NCI-H187 (cell line): ENCODE measurements at places on chromosomes 2 and 18.

DNA sequence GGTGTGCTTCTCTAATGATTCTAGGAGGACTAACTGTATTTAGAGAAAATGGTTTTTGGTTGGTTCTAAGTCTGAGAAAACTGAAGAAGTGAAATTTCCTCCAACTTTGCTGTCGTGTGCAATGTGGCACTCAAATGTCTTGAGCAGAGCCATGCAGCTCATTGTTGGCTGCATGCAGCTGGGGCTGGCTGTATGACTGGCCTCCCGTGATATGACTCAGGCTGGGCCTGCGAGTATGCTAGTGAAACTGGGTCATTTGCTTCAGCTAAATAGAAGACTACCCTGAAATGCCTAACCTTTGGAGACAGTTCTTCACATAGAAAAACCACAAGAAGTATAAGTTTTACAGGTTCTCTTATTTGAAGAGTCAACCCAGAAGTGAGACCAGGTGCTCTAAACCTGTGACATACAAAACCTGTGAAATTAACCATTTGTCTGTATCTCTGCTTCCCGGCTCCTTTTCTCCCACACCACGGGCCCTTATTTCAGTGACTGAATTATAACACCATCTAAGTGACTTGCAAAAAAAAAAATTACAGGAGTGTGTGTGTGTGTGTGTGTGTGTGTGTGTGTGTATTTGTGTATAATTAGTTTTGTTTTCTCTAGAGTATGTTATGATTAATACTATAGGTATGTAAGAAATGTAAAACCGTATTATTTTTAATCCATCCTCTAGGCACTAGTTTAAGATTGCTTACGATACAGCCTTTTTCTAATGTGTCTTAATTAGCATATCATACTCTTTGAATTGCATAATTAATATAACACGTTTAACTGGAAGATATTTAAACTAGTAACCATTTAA lies 15.9 kb downstream of the POLI start:
- DNase-seq, result no peak

- DNase-seq, result no peak
These were observed 171.6 kb downstream of the TMX3 start for GRCh38 chr18:68543344-68543743.

DNA sequence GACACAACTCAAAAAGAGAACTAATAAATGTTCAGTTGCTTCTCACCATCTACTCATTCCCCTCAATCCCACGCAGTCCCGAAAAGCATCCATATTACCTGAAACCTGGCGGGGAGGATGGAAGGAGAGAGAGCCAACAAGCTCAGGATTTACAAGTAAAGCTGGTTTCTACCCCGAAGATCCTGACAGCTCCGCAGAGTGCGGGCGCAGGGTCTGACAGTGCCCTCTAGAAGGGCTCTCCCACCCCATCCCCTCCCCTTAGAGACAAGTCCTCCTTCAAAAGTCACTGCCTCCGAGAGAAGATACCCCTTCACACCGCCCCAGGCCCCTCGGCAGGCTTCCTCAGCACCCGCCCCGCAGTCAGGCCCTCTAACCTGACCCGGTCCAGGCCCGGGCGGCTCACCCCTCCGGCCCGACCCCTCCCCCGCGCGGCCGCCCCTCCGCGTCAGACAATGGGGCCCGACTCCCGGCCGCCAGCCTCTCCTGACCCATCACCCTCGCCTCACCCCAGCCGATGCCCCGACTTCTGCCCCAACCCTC lies 550 bp downstream of the RAB1A start:
- peak; percentile 16 for DNase-seq

DNA sequence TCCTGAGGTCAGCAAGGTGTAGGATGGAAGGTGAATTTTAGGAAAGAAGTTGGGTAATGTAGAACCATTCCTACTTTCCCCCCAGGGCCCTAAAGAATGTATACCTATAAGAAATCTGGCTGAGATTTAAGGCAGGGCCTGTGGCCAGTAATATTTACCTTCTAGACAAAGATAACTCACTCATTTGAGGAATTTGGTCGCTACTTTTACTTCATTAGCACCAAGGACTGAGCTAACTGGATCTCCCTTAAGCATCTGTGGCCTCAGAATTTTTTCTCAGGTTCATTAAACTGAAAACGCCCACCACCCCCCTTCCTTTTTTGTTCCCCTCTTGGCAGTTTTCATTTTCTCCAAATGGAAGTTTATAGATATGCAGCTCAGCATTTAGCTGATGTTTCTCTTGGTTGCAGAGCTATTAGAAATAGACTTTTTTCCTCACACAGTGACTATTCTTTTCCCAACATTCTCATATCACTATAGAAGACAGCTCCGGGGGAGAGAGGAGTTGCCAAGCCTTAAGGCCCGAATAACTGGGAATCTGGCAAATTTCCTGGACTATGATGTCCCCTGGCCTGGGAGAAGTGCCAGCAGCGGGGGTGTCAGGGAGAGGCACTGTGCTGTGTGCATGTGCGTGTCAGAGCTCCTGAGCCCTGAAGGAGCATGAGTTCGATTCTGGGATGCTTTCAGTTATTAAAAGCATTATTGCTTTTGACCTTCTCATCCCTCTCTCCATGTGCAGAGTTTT lies 310.9 kb downstream of the PRKCE start:
- no peak for DNase-seq

DNA sequence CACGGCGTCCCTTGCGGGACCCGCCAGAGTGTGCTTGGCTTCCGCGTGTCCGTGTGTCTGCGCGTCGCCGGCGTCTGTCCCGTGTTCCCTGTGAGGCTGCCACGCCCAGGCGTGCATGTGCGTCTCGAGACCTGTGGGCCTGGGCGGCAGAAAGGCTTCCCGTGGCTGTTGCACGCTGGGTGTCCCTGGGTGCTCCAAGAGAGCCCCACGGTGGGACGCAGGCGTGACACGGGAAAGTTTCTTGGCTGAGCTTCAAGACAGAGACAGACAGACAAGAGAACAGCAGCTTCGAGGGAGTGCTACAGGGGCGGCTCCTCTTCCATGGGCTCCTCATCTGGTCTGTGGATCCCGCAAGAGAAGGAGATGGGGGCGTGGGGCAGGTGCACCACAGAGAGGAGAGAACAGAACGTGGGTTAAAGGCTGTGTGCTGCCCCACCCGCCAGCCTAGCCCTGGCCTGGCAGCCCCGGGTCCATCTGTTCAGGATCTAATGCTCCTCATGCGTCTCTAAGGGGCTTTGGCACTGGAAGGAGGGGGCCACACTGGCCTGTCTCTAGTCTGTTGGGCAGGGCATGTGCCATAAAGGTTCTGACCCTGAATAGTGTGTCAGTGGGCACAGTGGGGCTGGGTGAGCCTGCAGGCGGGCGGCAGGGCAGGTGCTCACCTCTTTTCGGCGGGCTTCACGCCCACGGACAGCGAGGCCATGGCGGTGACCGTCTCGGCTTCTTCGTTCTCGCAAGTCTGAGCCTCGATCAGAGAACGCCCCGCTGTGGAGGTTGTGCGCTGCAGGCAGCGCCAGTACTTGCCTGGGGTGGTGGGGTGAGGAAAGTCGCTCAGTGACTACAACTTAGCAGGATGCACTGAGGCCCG lies 205.1 kb downstream of the TWIST2 start:
- no peak for DNase-seq

GRCh38 chr2:76985387-76986136 lies 536.6 kb downstream of the LRRTM4 start:
- DNase-seq, result no peak

DNA sequence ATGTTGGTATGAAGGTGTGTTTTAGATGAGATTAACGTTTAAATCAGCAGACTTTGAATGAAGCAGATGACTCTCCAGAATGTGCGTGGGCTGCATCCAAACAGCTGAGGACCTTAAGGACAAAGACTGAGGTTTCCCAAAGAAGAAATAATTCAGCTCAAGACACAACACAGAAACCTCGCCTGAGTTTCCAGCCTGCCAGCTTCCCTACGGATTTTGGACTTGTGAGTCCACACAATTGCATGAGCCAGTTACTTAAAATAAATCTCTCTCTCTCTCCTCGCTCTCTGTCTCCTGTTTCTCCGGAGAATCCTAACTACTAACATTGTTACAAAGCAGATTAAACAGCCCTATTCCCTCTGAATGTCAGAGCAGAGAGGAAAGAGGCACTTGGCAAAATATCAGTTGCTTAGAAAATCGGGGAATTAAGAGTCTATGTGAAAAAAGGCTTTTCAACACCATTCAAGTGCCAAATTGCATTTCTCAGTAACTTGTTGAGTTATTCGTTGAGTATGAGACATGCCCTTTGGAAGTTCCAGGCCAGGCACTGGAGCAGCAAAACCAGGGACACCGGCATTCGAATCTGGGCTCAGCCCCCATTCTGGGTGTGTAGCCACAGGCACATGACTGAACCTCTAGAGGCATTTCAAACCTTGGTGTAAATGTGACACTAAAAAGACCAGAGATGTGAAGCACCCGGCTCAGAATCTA lies 174.6 kb upstream of the PID1 start:
- no peak for DNase-seq

GRCh38 chr2:140696449-140696848 lies 1434.4 kb downstream of the LRP1B start:
- DNase-seq, result no peak

- no peak for DNase-seq
These were observed 22.3 kb downstream of the RNF125 start for GRCh38 chr18:32040936-32041335.

GRCh38 chr18:52200406-52200805 lies 139.6 kb upstream of the DCC start:
- no peak for DNase-seq

DNA sequence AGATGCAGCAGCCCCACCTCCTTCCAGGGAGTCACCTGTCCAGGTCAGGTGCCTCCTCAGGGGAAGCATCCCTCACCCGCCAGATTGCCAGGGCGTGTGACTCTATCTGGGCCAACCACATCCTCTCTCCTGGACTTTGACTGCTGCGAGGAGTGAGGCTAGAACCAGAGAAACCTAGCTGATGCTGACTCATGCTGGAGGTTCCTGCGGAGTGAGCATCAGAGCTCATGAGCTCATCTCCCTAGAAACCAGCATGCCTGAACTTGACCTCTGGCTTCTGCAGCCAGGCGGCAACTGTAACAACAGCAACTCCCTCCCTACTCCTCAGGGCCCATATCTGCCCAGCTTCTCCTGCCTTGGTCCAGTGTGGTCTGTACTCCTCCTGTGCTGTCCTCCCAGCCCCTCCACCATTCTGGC lies 28.3 kb upstream of the NT5DC4 start:
- DNase-seq, result no peak

DNA sequence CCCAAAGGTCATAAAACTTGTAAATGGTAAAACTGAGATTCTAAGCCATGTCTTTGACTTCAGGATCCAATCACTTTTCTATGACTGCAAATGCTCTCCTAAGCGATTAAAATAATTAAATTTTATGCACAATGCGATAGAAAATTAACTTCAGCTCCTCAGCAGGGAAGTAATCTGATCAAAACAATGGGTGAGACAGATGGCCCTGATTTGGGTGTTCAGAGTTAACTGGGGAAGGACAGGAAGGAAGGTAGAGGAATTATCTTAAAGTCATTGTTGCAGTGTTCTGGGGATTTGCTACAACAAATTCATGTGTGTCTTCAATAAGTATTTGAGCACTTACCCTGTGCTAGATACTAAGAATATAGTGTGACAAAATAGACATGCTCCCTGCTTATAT lies 446.0 kb upstream of the MEX3C start:
- DNase-seq, result no peak

DNA sequence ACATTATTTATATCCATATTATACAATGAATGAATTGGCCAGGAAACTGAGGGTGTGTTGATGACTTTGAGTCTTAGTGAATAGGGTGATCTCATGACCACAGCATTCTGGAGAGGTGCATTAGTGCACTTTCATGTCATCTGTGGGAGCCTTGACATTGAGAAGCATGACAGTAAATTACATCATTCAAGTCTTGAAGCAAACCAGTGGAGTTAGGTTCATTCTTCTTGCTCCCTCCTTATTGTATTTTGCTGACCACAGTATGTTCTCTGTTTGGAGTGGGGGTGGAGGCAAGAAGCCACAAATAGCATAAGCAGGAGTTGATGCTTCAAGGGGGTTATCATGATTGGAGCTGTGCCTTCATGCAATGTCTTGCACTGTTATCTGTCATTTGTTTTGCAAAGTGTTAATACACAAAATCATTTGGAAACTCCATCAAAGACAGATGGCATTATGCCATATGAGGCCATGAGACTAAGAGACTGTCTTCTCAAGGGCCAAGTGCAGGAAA lies 680.2 kb downstream of the NYAP2 start:
- no peak for DNase-seq

DNA sequence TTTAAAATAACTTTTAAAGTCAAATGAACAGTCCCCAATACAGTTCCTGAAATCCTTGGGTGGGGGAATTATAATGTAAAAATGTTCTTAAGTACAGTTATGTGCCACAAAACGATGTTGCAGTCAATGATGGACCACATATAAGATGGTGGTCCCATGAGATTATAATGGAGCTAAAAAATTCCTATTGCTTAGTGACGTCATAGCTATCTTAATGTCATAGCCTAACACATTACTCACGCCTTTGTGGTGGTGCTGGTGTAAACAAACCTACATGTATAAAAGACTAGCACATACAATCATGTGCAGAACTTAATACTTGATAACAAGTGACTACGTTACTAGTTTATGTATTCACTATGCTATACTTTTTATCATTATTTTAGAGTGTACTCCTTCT lies 109.4 kb downstream of the EPB41L3 start:
- no peak for DNase-seq

- DNase-seq, result no peak
These were observed 17.4 kb downstream of the RTP5 start for GRCh38 chr2:241886840-241887447.

- DNase-seq, result no peak
These were observed 12.1 kb downstream of the MRPL44 start for GRCh38 chr2:223969315-223969714.

- no peak for DNase-seq
These were observed 7.3 kb downstream of the MMADHC start for GRCh38 chr2:149579972-149580882.

DNA sequence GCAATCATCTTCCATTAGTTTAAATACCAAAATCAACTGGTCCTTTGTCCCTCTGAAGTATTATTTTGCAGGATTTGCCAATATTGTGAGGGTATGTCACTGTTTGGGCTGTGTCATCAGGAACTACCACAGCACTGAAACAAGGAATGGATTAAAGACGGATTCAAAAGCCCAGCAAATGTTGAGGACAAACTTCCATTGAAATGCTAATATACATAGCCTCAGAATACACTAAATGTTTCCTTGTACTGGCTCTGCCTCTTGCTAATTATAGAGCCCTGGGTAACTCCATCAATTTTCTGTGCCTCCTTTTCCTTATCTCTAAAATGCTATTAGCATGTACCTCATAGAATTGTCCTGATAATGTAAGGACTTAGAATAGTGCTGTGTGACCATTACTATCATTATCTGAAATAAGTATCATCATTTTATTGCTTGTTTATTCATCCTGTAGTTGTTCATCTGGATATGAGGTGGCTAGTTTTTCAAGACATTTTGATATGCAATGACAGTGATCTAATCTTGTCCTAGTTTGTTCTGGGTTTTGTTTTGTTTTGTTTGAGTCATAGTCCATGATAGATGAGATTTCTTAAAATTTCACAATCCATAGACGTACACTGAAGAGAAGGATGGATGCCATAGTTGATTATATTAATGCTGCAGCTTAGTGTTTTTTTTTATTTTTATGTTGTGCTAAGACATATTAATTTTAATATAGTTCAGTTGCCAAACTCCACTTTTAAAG lies 333.4 kb upstream of the KCNH7 start:
- DNase-seq, result no peak
